ENCODE measurements at places on chromosomes 7 and 10.

GRCh38 chr7:117875566-117875965, 2.3 kb upstream of the CTTNBP2 start:
- DNase-seq = no peak

DNA sequence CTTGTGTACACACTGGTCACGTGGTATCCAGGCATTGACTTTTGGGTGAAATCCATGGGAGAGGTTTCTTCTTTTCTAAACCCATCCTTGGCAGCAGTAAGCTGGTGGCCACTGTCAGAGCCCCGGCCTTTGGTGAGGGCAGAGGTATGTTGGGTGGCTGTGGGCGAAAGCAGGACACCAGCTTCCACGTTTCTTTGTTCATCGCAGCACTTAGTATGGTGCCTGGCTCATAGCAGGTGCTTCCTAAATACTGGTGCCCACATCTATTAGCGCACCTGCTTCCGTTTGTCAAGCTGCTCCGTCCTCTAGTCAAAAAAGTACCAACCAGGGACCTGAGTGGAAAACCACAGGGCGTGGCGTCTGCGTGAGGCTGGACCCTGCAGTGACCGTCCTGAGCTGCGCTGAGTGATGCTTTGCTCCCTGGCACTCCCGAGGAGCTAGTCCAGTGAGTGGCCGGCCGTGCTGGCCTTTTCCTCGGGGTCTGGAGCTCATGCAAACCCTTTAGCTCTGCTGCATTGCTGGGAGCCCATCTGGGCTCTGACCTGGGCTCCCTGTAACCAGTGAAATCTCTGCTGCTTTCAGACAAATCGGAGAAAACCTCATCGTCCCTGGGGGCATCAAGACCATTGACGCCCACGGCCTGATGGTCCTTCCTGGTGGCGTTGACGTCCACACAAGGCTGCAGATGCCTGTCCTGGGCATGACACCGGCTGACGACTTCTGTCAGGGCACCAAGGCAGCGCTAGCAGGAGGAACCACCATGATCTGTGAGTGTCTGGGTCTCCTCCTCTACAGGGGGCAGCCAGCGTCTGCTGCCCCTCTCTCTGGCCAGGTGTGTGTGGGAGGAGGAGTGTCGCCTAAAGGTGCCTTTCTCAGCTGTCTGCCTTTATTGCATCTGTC, 5.6 kb downstream of the DPYSL4 start:
- DNase-seq = no peak

DNA sequence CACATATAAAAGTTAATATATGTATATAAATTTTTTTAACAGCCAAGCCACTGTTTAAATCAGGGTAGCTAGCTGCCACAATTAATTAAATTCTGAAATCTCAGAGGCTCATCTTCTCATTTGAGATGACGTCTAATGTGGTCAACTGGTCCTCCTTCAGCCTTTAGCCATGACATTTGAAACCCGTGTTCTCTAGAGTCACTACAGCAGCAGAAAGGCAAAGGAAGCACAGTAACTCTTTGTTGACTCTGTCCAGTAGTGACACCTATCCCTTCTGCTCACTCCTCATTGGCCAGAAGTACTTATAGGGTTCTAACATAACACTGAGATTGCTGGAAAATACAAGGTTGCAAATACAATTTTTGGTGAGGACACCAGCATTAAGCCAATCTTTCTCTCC, 555.5 kb downstream of the ETV1 start:
- no peak for DNase-seq

- DNase-seq = no peak
Measured at GRCh38 chr10:119253433-119254174, 46.2 kb downstream of the GRK5 start.

DNA sequence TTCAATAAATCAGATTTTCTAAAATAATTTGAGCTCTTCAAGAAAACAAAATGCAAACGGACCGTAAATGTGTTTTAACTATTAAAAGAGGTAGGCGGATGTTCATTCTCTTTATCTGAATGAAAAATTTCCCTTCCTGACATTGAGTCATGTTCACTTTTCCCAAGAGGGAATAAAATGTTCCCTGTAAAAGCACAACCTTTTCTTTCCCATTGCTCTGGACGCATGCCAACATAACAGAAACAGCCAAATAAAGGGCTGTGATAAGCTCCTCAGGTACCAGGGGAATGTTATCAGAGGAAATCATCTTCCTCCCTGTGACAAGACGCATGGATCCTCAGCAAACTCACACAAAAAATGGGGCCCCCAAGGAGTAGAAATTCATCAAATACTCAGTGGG, 251.8 kb downstream of the MTERF1 start:
- no peak for DNase-seq

DNA sequence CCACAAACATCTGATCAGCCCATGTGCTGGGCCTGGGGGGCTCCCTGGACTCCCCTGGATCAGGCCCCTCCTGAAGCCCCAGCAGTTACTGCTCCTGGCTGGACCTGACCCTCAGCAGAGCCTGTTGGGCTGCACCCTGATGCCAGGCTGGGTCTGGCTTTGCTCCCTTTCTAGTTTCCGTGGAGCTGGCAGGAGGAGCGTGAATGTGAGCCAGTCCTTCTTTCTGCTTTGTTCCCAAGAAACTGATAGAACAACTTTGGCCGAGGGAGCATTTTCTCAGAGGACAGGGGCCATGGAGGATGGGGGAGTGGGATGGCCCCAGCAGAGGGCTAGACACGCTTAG, 128.2 kb downstream of the NEURL1 start:
- DNase-seq = no peak

Data from stimulated activated CD8-positive, alpha-beta memory T cell treated with anti-CD3 and anti-CD28 coated beads, Interleukin-15, amount 100 ng/mL, for 24 hours (primary cell).